ENCODE measurements at places on chromosomes 12 and 14.

DNA sequence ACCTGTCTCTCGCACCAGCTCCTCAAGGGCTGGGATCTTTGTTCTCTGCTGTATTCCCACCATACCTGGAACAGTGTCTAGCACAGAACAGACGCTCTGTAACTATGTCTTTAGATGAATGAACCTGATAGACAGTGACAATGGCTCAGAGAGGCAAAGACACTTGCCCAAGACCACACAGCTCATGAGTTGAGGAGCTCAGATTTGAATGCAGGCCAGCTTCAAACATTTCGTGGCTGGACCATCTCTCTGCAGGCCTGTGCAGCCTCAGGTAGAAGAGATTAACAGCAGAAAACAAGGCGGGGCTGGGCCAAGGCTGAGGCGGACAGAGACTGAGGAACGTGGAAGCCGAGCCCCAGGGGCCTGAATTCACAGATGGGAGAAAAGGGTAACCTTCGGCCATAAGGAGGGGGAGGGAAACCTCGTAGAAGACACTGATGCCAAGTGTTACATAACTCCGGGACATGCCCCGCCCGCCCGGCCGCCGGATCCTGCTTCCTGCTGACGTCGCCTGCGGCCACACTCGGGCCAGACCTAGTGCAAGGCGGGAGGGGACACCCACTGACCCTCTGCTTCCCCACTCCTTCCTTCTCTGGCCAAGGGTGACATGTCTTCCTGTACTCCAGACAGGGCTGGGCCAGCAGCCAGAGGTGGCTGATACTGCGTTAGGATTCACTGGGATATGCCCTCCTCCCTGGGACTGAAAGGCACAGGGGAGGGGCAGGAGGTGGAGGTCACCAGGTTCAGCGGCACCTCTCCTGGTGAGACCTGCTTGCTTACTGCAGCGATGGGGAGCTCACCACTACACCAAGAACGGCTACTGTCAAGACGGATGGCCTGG is 86.8 kb downstream of the RFLNA start:
- DNase-seq = no peak

DNA sequence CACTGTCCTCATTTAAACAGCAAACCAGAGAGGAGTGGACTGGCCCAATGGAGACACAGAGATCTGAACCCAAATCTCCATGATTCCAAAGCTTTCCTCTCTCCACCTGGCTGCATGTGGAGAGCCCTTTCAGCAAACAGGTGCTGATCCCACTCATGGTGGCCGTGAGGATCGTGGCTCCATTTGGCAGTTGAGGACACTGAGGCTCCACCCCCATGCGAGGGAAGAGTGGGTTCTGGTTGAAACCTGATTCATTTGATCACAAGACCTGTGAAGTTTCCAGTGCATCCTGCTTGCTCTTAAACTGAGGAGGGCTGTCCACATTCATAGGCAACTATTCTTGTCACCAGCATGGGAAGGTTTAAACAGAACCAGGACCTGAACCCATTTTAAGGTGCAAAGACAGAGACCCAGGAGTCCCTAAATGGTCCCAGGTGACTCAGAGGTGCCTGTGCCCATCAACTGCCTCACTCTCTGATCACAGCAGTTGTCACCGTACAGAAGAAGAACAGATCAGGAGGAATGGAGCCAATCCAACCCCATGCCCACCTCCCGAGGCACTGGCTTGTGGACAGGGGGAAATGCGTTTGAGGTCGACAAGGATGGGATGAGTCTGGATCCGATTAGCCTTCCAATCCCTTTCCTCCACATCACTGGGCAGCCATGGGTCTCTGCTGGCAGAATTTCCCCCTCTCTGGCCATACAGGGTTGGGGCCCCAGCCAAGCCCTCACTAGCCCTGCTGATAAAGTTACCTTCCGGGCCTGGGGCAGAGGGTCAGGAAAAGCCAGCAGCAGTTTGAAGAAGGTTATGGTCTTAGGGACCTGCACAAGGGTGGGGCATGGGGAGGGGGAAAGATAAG is 45.5 kb upstream of the BCL11B start:
- DNase-seq = no peak

GRCh38 chr12:131861261-131862083 is 33.0 kb upstream of the ULK1 start:
- DNase-seq = no peak

- no peak for DNase-seq
Observed at GRCh38 chr14:34234258-34234657, 227.8 kb downstream of the SPTSSA start.

DNA sequence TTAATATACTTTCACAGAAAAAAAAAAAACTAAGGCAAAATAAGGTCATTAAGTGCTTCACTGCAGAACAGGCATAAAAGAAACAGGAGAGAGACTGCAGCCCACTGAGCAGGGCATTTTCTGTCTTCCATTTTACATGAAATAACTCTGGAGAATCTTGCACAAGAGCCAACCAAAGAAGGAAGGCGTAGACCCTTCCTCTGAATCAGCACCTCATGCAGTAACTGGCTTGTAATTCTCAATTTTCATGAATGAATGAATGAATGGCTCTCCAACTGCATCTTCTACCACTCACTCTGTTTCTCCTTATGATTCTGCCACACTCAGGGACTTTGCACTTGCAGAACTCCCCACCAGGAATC is 102.0 kb upstream of the PPM1H start:
- DNase-seq = no peak

- no peak for DNase-seq
Observed at GRCh38 chr12:105487963-105488362, 157.5 kb downstream of the C12orf75 start.

DNA sequence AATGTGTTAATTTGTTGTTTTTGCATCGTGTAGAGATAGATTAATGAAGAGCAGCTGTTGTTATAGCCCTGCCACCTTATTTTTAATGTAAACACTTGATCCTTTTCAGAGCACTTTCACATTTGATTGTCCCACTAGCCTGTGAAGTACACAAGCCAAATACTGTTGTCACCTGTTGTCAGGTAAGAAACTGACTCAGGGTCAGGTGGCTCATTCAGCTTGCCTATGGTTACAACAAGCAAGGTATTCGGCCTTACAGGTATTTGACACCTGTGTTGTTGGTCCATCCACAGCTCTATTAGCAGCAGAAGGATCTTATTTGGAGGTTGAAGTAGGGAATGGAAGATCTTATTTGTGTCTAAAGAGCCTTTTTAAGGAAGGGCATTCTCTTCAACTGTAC is 108.9 kb downstream of the GPR135 start:
- no peak for DNase-seq

DNA sequence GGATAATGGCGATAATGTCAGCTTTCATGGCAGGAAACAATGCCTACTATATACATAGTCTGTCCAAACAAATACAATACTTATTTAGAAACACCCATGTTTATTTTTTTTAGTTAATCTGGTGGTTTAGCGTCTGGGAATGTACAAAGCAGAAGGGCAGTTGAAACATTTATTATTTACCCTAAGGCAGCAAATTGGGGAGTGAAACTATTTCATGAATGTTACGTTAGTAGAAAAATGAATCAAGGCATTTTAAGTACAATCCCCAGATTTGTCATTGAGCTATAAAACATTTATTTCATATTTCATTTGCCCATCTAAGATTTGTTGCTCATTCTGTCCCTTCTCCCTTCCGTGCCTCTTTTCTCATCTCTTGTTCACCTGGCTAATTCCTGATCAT is 87.1 kb upstream of the ATF1 start:
- no peak for DNase-seq

DNA sequence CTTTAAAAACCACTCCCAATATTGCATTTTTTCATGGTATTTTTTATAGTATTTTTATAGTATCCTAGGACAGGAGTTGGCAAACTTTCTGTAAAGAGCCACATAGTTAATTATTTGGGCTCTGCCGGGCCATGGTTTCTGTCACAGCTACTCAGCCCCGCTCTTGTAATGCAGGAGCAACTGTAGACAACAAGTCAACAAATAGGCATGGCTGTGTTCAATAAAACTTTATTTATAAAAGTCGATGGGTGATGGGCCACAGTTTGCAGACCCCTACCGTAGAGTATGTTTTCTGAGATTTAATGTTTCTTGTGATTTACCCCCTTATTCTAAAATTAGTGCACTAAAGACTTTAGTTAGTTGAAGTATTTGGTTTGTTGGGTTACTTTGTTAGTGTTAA is 25.5 kb downstream of the MDM2 start:
- no peak for DNase-seq

- DNase-seq = peak; percentile 3
Observed at GRCh38 chr12:101839324-101840283, 8.8 kb upstream of the GNPTAB start.

DNA sequence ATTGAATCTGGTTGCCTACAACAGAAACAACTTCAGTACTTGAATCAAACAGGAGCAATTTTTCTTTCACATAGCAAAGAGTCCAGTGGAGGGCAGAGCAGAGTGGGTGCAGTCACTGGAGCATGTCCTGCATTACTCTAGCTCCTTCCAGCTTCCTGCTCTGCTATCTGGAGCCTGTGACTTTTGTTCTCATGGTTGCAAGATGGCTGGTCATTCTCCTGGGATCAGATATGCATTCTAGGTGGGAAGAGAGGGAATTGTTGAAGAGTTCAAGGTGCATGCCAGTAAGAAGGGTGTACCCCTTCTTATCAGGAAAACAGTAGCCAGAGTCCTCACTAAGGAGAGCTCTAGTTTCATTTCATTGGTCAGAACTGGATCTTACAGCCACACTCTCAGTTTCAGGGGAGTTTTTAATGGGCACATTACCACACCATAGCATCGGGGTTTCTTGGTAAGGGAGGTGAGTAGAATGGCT is 8.0 kb downstream of the IFT43 start:
- DNase-seq = no peak

GRCh38 chr14:52090936-52091335 is 22.1 kb upstream of the NID2 start:
- no peak for DNase-seq

GRCh38 chr12:112353393-112353792 is 28.8 kb downstream of the HECTD4 start:
- no peak for DNase-seq

GRCh38 chr12:15918066-15918465 is 6.9 kb downstream of the DERA start:
- no peak for DNase-seq

GRCh38 chr14:81472096-81472800 is 61.4 kb downstream of the SEL1L start:
- no peak for DNase-seq

DNA sequence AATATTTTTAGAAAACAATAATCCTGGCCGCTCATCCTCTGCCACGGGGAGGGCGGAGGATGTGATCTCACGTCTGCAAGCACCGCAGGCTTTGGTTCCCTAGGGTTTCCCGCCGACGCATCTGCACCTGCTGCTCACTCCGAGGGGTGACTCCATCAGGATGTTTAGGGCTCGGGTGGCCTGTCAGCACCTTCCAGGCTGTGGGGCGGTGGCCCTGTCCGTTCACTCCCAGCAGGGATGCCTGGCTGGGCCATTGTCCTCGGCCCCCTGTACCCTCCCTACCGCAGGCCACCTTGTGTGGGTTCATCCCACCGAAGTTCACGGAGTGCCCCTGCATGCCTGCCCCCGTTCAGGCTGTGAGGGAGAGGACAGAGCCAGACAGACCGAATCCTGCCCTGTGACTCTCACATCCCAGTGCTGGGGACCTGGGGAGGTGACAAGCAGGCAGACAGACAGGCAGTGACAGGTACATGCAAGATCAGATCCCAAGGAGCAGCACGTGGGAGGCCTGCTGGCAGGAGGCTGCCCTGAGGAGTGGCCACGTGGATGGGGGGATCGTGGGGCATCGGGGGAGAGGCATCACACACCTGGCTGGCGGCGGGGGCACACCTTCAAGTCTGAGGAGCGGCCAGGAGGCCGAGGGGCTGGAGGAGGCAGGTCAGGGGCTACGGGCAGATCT is 112.6 kb downstream of the ADGRD1 start:
- DNase-seq = no peak

- DNase-seq = no peak
Observed at GRCh38 chr12:41479426-41479825, 291.3 kb downstream of the PDZRN4 start.

GRCh38 chr12:95884998-95885397 is 26.2 kb downstream of the SNRPF start:
- no peak for DNase-seq

DNA sequence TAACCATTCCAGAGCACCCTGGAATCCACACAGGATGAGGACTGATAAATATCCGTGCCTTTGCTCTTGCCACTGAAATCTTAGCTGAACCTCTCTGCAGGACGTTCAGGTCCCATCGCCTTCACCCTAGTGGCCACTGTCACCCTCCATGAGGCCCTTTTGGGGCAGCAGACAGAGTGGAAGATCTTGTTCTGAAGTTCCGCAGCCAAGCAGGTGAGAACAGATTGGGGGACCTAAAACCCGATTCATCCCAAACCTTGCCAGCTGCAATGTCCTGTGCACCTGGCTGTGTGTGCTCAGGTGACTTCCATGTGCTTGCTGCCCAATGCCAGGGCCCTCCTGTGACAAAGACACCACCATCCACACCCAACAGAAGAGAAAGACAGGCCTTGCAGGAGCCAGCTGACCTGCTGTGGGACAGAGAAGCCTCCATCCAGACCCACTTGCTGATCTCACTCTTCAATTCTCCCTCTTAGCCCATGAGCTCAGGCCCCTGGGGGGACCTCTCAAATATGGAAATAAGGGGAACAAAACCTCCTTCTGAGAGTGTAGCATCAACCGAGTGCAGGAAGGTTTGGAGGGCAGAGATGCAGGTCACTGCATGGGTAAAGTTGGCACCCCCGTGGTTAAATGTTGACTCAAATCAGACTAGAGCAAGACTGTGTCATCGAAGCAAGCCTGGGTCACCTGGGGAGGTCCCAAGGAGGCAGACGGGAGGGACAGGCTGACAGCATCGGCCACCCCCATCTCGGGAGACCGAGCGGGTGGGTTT is 308.7 kb upstream of the DIO3 start:
- no peak for DNase-seq

GRCh38 chr12:24991209-24992049 is 42.5 kb upstream of the BCAT1 start:
- peak; percentile 24 for DNase-seq

DNA sequence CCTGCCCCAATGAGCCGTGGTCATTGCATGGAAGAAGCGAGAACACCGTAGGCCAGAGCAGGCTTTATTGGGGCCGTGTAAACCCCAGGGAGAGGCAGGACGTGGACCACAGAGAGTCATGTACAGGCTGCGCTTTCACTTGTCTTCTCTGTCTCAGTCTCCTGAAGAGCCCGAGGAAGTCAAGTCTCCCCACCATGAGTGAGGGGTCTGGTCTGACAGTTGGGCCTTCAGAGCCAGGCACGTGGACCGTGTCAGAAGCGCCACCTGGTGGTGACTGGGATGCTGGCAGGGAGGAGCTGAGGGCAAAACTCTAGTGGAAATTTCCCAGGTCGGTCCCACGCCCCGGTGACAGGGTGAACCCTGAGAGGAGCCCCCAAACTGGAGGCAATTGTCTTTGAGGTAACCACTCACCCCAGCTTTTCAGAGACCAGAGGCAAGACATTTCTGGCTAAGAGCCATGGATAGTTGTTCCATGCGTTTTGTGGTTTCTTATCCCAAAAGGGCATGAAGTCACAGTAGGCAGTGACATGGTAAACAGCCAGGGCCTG is 17.4 kb downstream of the RPS6KL1 start:
- DNase-seq = peak; percentile 17

All from NCI-H1092 (cell line).